Neural progenitor cell (in vitro differentiated cells): ENCODE measurements at places on chromosomes 16 and 17.

DNA sequence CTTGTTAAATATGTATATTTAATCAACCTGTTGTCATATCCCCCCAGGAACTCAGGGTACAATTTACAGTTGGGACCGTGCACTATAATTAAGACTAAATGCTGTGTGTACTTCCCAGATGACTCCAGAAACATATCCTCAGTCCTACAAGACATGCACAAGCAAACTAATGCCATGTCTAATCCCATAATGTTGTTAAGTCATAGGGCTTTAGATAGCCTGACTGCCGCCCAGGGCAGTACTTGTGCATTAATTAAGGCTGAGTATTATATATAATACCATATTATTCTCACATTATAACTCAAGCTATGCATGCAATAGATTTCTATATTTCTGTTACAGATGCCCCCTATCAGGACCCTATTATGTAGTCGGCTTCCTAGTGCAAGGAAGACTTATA, 20.1 kb upstream of the CPHXL start:
- no peak for DNase-seq

GRCh38 chr17:43014020-43014648, 7.5 kb downstream of the IFI35 start:
- no peak for DNase-seq

GRCh38 chr17:59558953-59559352, 6.5 kb upstream of the DHX40 start:
- DNase-seq = no peak

GRCh38 chr17:77269696-77270681, 129.2 kb downstream of the SEC14L1 start:
- no peak for DNase-seq

DNA sequence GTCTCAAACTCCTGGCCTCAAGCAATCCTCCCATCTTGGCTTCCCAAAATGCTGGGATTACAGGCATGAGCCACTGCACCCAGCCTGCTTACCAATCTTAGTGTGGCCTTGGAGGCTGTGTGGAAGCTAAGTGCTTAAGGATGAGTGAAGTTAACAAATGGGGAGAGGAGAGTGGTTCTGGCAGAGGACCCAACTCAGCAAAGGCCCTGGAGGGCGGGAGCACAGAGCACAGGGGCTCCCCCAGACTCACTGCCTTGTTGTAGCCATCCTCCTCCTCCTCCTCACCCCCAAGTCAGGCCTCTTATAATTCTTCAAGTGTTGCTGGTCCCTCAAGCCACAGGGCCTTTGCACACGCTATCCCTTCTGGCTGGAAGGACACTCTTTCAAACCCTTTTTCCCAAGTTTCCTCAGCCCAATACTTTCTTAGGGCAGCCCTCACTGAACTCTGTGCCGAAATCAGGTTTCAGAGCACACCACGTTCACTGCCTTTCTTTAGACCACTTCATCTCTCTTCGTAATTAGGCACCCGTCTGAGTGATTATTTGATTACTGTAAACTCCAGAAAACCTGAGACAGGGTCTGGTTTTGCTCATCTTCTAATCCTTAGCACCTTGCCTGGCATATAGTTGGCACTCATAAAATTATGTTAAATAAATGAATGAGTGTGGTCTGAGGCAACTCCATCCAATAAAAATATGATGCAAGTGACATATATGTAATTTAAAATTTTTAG, 23.4 kb downstream of the NGFR start:
- DNase-seq = no peak
